ENCODE measurements at places on chromosomes 6 and 20. TPM values are rescaled to one million over a fixed set of nuclear protein-coding genes. Genes with fewer than 3 reads are reported as not detected.

Gene TCFL5
- 13.3 TPM for total RNA-seq

Gene IGF2R
- total RNA-seq: 101 TPM

DNA sequence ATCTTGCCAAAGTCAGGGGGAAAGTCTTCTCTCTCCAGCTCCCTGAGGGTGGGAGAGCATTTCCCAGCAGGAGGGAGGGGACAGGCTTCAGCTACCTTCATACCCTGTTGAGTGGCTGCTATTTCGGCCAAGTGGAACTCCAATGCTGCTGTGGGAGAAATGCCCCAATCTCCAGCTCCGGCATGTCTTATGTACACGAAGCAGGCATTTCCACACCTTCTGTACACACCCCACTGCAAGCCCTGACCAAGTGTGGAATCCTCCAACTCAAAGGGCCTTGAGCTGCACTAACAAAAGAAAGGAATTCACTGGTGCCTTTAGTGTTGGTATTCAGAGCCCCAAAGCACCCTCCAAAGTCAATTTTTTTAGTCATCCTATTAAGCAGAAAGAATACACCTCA lies 313.6 kb upstream of the NT5E start:
- no peak for DNase-seq

DNA sequence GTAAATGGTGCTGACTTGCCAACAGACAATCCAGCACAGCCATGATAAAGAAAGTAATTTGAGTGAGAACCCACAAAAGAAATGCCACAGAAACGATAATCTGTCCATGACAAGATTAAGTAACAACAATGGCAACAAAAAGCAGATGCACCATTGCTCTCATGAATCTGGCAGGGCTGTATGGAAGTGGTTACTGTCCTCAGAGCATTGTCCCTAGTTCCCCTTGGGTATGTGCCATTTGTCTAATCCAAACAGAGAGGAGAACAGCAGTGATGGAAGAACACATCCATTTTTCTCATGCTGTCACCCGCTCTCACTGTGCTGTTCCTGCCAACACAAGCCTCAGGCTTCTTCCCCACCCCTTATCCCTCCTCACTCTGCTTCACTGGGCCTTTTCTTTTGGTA lies 65.8 kb downstream of the REV3L start:
- DNase-seq: peak; percentile 24

DNA sequence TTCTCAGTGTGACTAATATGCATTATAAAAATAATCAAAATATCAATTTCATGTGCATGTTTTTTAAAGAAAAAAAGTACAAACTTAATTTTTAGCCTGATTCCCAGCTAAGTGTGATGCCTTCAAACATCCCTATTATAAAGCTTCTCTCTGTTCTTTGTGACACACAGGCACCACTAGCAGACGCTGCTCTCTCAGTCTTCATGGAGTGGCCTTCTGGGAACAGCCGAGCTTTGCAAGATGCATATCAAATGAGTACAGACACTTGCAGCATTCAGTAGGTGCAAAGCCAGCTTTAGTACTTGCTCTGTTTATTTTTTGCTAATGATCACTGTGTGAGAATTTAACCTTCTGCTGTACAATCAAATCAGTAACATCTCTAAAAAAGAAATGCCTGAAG lies 340.0 kb downstream of the ADGRB3 start:
- no peak for DNase-seq

GRCh38 chr6:305371-306206 lies 13.3 kb downstream of the DUSP22 start:
- DNase-seq: no peak

GRCh38 chr6:26230351-26230750 lies 134.6 kb upstream of the BTN3A2 start:
- no peak for DNase-seq

Data from mucosa of descending colon (tissue), 3 donors.